ENCODE measurements at places on chromosomes 3 and 15.
A peak's percentile ranks its signal among the peaks of the same experiment; 100 is the strongest.

DNA sequence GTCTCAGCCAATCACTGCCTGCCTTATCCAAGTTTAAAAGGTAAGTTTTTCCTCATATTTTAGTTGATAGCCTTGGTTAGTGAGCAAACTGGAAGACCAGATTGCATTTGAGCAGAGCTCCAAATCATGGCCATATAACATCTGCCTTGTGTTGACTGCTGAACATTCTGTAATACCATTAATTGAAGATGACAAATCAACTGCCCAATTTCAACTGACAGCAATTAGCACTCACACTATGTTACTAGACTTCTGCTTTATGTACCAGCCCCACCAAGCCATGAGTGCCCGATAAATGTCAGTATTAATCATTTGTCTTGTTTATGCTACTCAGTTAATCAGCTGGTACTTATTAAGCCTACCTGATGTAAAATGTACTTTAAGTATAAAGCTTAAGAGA is 83.1 kb downstream of the CGGBP1 start:
- no peak for DNase-seq

DNA sequence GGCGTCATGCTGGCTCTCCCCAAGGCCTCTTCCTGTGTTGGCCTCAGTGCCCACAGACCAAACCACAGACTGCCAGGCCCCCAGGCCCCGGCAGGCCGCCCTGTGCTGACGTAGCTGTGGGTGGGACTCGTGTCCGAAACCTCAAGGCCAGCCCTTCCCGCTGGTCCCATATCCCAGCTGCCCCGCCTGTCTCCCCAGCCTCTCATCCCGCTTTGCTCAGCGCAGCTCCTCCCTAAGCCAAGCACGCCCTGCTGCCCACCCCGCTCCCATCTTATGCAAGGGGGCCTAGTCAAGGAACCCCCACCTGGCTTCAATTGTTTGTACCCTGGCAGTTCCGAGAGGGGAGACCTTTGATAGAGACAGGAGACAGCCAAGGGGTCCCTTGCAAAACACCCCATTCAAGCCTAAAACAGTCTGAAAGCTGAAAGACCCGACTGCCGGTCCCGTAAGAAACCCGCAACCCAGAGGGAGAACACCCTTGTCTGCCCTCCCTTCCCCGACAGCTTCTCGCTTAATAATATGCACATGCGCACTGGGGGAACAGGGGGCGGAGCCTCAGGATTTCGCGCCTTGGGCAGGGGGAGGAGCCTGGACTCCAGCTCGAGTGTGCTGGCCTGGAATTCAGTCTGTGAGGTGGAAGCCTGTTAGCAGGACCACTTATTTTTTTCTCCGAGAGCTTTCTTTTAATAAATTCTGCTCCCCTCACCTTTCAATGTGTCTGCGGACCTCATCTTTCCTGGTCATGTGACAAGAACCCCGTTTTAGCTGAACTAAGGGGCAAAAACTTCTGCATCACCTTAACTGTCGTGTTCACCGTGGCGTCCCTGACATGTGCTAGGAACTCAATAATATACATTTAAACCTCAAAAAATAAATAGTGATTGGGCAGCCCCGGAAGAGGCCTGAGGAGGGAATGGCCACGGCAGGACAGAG is 17.2 kb downstream of the TNFAIP8L3 start:
- peak; percentile 35 for DNase-seq

GRCh38 chr3:186477033-186477432 is 67.1 kb downstream of the CRYGS start:
- no peak for DNase-seq

DNA sequence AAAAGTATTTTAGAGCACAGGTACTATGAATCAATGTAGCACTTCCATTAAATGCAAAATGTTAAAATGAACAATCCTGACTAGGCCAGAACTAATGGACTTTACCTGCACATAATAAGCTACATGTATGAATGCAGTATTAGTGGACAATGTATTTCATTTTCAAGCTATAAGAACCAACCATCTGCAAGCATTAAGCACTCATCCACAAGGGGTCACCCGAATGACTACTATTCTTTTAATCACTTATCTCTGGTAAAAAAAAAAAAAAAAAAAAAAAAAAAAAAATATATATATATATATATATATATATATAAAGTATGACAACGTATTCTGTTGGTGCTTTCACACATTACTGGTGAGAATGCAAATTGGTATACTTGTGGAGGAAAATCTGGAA is 7.2 kb downstream of the HERC1 start:
- DNase-seq: no peak

DNA sequence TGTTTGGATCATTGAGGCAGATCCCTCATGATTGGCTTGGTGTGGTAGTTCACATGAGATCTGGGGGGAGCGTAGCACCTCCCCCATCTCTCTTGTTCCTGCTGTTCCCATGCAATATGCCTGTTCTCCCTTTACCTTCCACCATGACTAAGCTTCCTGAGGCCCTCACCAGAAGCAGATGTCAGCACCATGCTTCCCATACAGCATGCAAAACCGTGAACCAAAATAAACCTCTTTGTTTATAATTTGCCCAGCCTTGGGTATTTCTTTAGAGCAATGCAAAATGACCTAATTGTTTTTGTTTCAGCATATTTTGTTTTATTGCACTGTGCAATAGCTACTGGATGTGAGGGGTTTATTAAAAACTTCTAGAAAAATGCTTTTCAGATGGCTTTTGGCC is 56.6 kb upstream of the CHST2 start:
- DNase-seq: no peak

DNA sequence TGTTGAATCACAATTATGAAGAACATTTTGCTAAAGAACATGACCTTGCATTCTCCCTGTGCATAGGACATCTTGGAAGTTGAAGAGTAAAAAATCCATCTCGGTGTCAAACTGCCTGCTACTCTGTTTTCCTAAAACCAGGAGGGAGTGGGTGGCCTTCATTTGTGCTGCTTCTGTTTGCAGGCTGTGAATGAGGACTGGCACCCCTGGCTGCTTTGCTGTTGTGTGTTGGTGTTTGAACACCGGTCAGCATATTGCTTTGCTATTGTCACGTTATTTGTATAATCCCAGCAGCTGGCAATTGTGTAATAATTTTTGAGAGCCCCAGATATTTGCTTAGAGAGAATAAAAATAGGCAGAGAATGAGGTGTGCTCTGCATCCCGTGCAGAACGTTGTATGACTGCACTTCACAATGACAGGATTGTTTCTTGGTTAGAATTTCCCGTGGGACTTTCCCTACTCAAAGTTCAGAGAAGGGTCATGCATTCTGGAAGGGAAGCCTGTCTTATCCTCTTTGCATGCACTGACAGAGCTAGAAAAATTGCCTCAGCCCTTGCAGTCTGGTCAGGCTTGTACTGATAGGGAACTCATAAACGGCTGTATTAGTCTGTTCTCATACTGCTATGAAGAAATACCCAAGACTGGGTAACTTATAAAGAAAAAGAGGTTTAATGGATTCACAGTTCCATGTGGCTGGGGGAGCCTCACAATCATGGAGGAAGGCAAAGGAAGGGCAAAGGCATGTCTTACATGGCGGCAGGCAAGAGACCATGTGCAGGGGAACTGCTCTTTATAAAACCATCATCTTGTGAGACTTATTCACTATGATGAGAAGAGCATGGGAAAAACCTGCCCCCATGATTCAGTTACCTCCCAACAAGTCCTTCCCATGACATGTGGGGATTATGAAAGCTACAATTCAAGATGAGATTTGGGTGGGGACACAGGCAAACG is 16.3 kb downstream of the SV2B start:
- no peak for DNase-seq
